ENCODE measurements at places on chromosomes 12 and 14.

- no peak for DNase-seq
Measured at GRCh38 chr14:51511265-51511664, 140.4 kb upstream of the FRMD6 start.

DNA sequence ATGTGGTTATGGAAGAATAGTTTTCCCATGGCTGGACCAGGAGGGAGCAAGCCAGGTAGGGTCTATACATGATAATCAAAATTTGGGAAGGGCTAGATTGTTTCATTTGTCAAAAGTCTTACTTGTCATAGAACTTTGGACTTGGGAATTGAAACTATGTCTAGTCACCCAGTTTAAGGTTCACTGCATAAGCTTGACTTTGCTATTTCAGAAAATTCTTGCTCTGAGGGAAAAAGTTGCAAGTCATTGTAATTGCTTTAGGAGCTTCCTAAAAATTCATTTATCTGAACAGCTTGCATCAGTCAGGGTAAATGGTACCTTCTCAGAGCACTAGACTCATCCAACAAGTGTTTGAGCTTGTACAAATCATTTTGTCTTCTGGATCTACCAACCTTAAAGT lies 1194.7 kb downstream of the GALC start:
- no peak for DNase-seq

- peak; percentile 66 for DNase-seq
Measured at GRCh38 chr14:70027785-70028428, 148.7 kb downstream of the SMOC1 start.

GRCh38 chr12:108730365-108731104 lies 783 bp downstream of the CORO1C start:
- peak; percentile 71 for DNase-seq

DNA sequence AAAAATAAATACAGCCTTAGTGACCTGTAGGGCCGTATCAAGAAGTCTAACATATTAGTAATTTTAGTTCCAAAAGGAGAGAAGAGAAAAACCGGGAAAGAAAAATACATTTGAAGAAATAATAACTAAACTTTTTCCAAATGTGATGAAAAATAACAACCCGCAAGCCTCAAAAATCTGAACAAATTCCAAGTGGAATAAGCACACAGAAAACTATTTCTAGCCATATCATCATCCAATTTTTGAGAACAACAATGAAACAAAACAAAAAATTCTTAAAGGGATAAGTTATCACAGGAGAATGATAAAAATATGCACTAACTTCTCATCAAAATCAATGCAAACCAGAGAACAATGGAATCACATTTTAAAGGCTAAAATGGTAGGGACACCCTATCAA lies 198.1 kb upstream of the PLXNC1 start:
- DNase-seq = peak; percentile 45

DNA sequence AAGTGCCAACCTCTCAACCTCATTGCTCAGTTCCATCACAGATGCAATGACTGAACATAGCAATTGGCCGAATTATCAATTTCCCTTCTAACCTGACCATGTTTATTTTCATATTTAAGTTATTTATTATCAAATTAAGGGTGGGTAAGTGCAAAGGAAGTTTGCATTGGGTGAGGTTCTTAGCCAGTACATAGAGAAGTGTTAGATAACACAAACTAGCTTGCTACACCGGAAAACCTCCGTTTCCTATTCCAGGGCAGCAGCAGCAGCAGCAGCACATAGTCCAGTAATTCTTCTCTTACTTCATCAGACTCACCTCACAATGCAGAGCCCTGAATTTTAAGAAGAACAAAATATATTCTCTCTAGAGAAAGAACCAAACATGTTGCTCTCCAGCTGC lies 200.5 kb upstream of the OR4E1 start:
- no peak for DNase-seq

DNA sequence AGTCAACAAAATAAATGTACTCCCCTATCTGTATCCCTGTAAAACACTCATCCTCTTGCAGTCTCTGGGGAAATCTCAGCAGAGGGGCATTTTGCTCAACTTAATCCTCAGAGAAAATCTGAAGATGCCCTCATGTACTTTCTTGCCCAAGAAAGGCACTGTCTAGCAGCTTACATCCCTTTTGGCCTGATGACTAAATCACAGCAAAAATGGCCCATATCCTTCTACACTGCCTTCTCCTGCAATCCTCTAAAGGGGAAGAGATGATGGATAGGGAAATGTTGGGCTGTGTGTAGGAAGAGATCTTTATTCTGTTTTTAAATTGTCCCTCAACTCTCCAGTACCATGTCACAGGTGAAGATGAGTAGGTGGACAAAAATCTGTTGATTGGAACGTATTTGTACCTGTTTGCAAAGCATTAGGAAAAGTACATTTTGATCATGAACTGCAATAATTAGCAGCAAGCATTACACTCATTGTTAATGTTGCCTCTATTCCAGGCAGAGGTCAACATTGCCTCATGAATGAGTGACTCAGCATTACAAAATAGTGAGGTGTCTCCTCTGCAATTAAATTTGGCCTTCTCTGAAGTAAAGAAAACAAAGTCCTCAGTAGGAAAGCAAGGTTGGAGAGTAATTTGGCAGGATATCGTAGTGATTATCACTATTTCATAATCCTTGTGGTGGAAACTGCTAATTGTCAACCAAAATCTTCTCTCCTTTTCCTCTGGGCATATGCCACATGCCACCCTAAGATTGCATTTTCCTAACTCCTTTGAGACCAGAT lies 172.4 kb upstream of the CAND1 start:
- no peak for DNase-seq

DNA sequence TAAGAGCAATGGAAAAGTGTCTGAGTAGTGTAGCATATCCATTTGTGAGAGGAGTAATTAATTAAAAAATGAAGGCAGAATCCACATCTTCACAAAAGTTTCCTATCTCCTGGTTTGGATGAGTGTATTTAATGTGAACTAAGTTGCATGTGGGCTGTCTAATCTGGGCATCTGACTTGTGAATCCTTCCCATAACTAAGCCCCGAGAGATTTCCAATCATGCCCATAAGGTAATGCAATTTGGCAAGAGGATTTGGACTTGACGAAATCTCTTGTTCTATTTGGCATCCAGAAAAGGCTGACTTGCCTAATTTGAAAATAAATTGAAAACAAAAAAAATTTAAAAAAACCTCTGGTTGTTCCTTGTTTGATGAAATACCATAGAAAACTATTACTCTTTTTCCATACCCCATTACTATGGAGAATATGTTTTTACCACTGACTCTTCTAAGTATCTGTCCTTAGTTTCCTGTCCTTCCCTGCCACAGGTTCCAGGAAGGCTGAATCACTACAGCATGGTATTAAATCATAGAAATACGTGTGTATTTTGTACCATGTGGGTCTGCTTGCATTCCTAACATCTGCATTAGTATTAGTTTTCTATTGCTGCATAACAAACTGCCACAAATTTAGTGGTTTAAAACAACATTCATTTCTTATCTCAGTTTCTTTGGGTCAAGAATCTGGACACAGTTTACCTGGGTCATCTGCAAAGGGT lies 48.4 kb downstream of the ETV6 start:
- DNase-seq = peak; percentile 26

- DNase-seq = no peak
Measured at GRCh38 chr14:27015065-27015464, 417.2 kb upstream of the NOVA1 start.

GRCh38 chr12:124761871-124762270 lies 101.8 kb downstream of the SCARB1 start:
- no peak for DNase-seq

DNA sequence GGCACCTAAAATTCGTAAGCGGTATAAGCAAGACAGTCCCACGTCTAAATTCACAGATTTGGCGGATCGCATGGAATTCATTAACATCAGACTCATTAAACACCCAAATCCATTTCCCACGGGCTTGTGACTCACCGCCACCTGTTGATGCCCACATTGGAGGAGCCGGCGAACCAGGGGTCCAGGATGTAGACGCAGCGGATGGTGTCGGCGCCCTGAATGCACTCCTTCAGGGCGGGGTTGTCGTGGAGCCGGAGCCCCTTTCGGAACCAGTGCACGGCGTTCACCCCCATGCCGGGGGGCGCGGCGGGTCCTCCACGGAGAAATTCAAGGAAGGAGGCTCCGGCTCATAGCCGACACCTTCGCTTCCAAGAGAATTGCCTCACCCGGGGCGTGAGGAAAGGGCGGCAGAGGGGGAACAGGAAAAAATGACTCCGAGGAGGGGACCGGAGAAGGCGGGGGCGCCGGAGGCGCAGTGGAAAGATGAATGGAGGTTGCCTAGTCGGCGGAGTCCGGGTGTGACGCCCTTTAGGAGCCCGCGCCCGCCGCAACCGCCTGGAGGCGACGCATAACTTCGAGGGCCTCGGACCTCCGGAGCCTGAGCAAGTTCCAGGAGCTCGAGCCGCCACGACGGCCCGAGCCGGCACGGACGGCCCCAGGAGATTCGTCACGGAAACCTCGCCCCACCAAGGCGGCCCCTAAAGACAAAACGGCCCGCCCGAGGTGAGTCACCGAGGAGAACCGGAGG lies 506 bp downstream of the CRY1 start:
- peak; percentile 57 for DNase-seq
